Endothelial cell (in vitro differentiated cells): ENCODE measurements at places on chromosomes 13 and 19. TPM values are rescaled to one million over a fixed set of nuclear protein-coding genes. Genes with fewer than 3 reads are reported as not detected.

DNA sequence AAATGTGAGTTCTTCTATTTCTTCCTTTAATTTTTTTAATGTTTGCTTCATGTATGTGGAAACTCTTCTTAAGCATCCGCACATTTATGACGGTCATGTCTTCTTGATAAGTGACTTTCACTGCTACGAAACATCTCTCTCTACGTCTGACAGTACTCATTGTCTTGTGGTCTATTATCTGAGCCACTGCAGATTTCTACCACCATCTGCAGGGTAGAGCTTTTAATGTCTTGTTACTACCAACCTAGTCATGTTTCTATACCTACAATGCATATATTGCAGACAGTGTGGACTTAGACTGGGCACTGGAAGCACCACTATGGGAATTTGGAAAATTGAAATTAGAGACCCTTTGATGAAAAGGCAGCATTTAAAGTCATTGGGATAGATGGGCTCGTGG, 75.4 kb upstream of the ARHGEF7 start:
- peaks cover 8% of the 10 kb centered on the region for H3K36me3 ChIP-seq
- H3K4me1 ChIP-seq = peaks cover 5% of the 10 kb centered on the region
- DNase-seq = no peak
- H3K27me3 ChIP-seq = peaks cover 4% of the 10 kb centered on the region
- H3K27ac ChIP-seq = no peak overlapping the region

DNA sequence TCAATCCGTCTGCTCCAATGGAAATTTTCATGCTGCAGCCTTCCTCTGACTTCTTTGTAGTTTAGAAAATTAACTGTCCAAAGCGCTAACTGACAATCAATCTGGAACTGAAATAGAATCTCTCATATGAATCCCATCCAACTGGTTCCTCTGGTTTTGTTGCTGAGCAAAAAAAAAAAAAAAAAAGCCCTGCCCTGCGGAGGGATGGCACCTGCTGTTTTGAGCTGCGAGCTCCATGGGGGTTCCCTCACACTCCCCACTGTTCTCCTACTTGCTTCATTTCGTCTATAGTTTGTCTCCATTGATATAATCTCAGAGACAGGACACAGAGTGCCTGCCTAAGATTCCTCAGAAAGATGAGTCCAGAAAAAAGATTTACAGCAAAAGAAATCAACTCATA, 33.4 kb downstream of the FAAP24 start:
- no peaks in the 10 kb centered on the region for H3K36me3 ChIP-seq
- DNase-seq = no peak
- H3K4me3 ChIP-seq = no peak overlapping the region
- no peaks in the 10 kb centered on the region for H3K4me1 ChIP-seq
- H3K27me3 ChIP-seq = no peaks in the 10 kb centered on the region

- peaks cover 8% of the 10 kb centered on the region for H3K27me3 ChIP-seq
- no peaks in the 10 kb centered on the region for H3K4me1 ChIP-seq
- DNase-seq = no peak
- no peak overlapping the region for H3K4me3 ChIP-seq
- H3K36me3 ChIP-seq = peaks cover 24% of the 10 kb centered on the region
These were observed 12.7 kb upstream of the TNFSF14 start for GRCh38 chr19:6682607-6683128.

- H3K36me3 ChIP-seq = peaks cover 26% of the 10 kb centered on the region
- no peak overlapping the region for H3K27ac ChIP-seq
- peaks cover 3% of the 10 kb centered on the region for H3K4me1 ChIP-seq
- peaks cover 2% of the 10 kb centered on the region for H3K27me3 ChIP-seq
These were observed 13.8 kb downstream of the NAXD start for GRCh38 chr13:110628952-110629701.

- no peak for DNase-seq
- peaks cover 8% of the 10 kb centered on the region for H3K36me3 ChIP-seq
- no peak overlapping the region for H3K27ac ChIP-seq
- H3K27me3 ChIP-seq = peaks cover 2% of the 10 kb centered on the region
- H3K4me1 ChIP-seq = peaks cover 3% of the 10 kb centered on the region
- H3K4me3 ChIP-seq = no peak overlapping the region
These were observed 2.4 kb upstream of the F2RL3 start for GRCh38 chr19:16886305-16886880.

- H3K4me1 ChIP-seq = peaks cover 15% of the 10 kb centered on the region
- DNase-seq = no peak
- H3K27me3 ChIP-seq = no peaks in the 10 kb centered on the region
- H3K4me3 ChIP-seq = no peak overlapping the region
These were observed 177.3 kb upstream of the SERP2 start for GRCh38 chr13:44196196-44196751.

DNA sequence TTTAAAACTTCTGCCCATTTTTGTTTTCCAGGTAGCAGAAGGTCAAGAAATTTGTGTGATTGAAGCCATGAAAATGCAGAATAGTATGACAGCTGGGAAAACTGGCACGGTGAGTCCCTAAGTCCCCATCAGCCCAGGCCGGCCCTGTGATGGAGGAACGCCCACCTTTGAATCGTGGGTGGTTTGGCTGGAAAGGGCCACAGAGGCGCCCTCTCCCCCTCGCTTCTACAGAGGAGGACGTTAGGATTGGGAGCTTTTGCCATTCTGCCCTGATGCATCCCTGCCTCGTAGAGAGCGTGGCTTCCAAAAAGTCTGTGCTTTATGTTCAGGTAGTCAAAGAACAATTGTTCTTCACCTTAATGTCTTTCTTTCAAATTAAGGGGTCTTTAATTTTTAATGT, 60.9 kb downstream of the GGACT start:
- peaks cover 20% of the 10 kb centered on the region for H3K36me3 ChIP-seq
- peaks cover 15% of the 10 kb centered on the region for H3K4me1 ChIP-seq
- H3K4me3 ChIP-seq = no peak overlapping the region

GRCh38 chr19:39223703-39224279, 19.7 kb upstream of the SYCN start:
- H3K36me3 ChIP-seq = no peaks in the 10 kb centered on the region
- peaks cover 8% of the 10 kb centered on the region for H3K4me1 ChIP-seq
- DNase-seq = peak; percentile 65
- no peak overlapping the region for H3K4me3 ChIP-seq

DNA sequence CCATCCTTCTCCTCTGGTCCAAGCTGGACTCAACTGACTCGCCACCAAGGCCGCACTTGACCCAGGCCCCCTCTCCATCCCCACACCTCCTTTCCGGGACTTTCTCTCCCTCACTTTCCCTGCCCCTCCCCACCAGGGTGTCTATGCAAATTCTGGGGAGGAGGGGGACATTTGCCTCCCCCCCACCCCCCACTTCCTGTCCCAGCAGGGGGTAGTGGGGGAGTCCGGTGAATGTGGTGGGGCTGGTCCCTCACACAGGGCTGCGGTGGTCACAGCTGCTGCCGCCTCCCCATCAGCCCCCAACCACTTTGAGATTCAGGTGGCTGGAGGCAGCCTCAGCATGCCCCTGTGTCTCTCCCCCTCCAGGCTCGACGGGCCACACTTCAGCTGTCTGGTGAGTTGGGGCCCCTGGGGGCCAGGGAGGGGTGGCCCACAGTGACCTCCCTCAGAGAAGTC, 870 bp downstream of the SPIB start:
- H3K4me3 ChIP-seq = peak overlapping the region; percentile 78
- H3K36me3 ChIP-seq = peaks cover 8% of the 10 kb centered on the region
- peaks cover 18% of the 10 kb centered on the region for H3K27me3 ChIP-seq
- no peak overlapping the region for H3K27ac ChIP-seq
- no peak for DNase-seq
- peaks cover 11% of the 10 kb centered on the region for H3K4me1 ChIP-seq

DNA sequence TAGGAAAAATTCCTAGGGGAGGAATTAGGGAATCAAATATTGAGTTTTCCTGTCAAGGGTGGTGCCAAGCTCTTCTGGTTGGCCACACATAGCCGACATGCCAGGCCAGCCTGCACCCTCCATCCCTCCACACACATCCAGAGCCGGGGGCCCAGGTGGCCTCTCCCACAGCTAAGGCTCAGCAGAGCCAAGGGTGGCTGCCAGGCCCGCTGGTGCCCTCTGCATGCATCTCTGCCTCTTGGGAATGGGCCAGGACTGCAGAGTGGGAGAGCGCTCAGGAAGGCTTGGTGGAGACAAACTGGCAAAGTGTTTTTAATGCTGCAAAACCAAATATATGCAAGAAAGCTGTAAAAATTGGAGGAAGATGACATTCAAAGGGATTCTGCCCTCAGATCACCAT, 42.7 kb upstream of the GAS6 start:
- peaks cover 3% of the 10 kb centered on the region for H3K27me3 ChIP-seq
- H3K27ac ChIP-seq = no peak overlapping the region
- H3K4me3 ChIP-seq = no peak overlapping the region
- DNase-seq = no peak
- H3K36me3 ChIP-seq = no peaks in the 10 kb centered on the region
- H3K4me1 ChIP-seq = no peaks in the 10 kb centered on the region

DNA sequence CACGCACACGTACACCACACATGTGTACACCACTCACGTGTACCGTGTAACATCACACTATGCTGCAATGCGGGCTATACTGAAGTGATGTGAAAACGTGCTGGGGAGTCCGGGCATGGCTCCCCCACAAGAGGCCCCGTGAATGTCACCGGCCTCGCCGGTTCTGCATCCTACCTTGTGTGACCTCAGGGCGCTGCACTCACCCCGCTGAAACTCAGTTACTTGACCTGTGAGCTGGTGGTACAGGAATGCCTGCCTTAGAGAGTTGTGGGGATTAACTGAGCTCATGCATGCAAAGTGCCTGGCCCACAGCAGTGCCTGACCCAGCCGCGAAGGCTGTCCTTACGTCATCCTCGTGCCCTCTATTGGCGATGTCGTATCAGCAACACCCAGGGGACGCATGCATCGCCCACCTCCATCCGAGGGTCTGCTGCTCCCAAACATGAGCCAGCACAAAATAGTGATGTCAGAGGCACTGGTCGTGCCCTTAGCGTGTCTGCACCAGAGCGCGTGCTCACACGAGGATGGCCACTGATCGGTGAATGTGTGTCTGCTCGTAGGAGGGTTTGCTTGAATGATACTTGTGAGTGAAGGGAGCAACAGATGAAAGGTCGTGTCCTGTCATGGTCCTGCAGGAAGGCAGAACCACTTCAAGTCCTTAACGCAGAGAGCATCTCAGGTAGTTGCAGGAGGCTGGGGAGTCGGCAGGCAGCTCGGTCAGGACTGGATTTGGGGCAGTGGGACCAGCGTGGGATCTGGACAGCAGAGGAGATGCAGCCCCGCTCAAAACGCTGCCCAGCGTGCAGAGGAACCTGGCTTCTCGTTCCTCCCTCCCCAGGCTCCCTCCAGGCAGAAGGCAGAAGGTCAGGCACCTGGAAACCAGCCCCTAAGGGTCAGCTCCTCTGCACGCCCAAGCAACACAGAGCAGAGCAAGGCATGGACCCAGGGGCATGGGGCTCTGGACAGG, 126.2 kb upstream of the SPACA7 start:
- H3K4me1 ChIP-seq = peaks cover 2% of the 10 kb centered on the region
- peaks cover 1% of the 10 kb centered on the region for H3K27me3 ChIP-seq
- no peak overlapping the region for H3K4me3 ChIP-seq
- DNase-seq = no peak

GRCh38 chr13:104461049-104461448, 1394.8 kb upstream of the SLC10A2 start:
- H3K4me1 ChIP-seq = no peaks in the 10 kb centered on the region
- H3K36me3 ChIP-seq = no peaks in the 10 kb centered on the region

DNA sequence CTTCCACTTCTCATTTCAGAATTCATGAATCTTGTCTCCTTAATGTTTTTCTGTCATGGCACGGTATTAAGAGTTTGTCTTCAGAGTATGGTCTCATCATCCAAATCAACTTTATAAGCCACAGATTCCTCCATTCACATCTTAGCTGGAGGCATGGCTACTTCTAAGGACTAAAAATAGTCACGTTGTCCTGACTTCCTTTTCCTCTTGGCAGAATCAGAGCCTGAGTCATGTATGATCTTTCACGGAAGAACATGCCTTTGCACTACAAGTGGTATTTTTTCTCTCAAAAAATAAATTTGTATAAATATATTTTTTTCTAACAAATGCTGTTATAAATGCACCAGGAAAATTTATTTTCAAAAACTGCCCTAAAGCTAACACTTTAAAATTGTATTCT, 71.4 kb downstream of the ALOX5AP start:
- DNase-seq = no peak
- H3K4me1 ChIP-seq = peaks cover 2% of the 10 kb centered on the region
- H3K27me3 ChIP-seq = no peaks in the 10 kb centered on the region
- no peaks in the 10 kb centered on the region for H3K36me3 ChIP-seq
- no peak overlapping the region for H3K4me3 ChIP-seq

GRCh38 chr19:18468517-18468916, 30.6 kb upstream of the ISYNA1 start:
- H3K27ac ChIP-seq = peak overlapping the region; percentile 54
- no peaks in the 10 kb centered on the region for H3K4me1 ChIP-seq
- H3K27me3 ChIP-seq = peaks cover 6% of the 10 kb centered on the region
- DNase-seq = no peak
- H3K36me3 ChIP-seq = peaks cover 3% of the 10 kb centered on the region

GRCh38 chr19:52896431-52897137, 851 bp downstream of the ZNF320 start:
- peaks cover 7% of the 10 kb centered on the region for H3K27me3 ChIP-seq
- H3K4me1 ChIP-seq = peaks cover 14% of the 10 kb centered on the region
- DNase-seq = peak; percentile 28
- H3K27ac ChIP-seq = peak overlapping the region; percentile 91
- peaks cover 25% of the 10 kb centered on the region for H3K36me3 ChIP-seq
- peak overlapping the region; percentile 94 for H3K4me3 ChIP-seq

GRCh38 chr19:8585894-8586750, 8.9 kb upstream of the MYO1F start:
- H3K27ac ChIP-seq = no peak overlapping the region
- peak; percentile 82 for DNase-seq
- H3K4me3 ChIP-seq = no peak overlapping the region
- H3K36me3 ChIP-seq = peaks cover 8% of the 10 kb centered on the region

Gene BICRA
- total RNA-seq = 24.1 TPM

Gene ARL11
- total RNA-seq = 1.4 TPM

Gene PLPP2
- 26.2 TPM for total RNA-seq

Gene UBE2S
- 56.2 TPM for total RNA-seq

Gene ACP7
- 0.46 TPM for total RNA-seq

Gene ZNF578
- 0.26 TPM for total RNA-seq

Gene CDX2
- 0.33 TPM for total RNA-seq

Gene NOTCH3
- 96.8 TPM for total RNA-seq

Gene PRTN3
- total RNA-seq = not detected

Gene TMEM59L
- total RNA-seq = 0.15 TPM

Gene ANKLE1
- total RNA-seq = 2.3 TPM

Gene ACTL9
- not detected for total RNA-seq

Gene CPB2
- not detected for total RNA-seq

Gene SPIB
- total RNA-seq = not detected

Gene ZNF256
- 10.4 TPM for total RNA-seq
